ENCODE measurements at places on chromosomes 6 and 20. TPM values are rescaled to one million over a fixed set of nuclear protein-coding genes. Genes with fewer than 3 reads are reported as not detected.

- H3K4me3 ChIP-seq, result no peak overlapping the region
- H3K27me3 ChIP-seq, result peaks cover 50% of the 10 kb centered on the region
- no peak for ATAC-seq
- H3K36me3 ChIP-seq, result no peaks in the 10 kb centered on the region
- H3K4me1 ChIP-seq, result no peaks in the 10 kb centered on the region
- H3K27ac ChIP-seq, result no peak overlapping the region
Observed at GRCh38 chr6:31567531-31568370, 4.3 kb upstream of the LTA start.

DNA sequence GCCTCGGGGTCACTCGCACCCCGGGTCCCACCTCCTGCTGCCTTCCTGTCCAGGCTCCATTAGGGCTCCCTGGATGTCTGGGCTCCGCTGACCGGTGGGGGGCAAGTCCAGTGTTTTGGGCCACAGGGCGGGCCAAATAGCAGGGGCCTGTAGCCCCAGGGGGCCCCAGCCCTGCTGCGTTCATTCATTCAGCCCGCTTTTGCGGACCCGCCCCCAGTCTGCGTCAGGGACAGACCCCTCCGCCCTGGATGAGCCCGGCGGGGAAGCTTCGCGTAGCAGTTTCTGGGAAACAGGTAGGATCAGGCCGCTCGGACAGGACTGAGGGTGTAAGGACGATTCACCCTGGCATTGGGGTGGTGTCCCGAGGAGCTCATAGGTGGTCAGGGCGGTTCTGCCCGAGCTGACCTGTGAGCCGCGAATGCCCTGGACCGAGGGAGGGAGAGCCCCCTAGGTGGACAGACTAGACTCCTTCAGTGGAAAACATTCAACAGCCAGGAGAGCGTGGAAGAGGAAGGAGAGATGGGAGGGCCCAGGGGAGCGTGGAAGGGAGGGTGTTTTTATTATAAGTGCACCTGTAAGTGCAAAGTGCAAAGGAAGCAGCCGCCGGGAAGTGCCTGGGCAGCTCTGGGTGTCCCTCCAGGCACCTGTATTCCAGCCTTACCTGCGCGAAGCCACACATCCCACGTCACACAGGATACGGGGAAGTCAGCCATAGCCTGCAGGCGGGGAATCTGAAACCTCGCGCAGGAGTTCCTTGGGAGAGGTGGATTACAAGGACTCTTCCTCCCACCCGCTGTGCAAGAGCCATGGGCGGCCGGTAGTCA is 662 bp downstream of the ENTPD6 start:
- H3K27me3 ChIP-seq, result no peaks in the 10 kb centered on the region
- peak overlapping the region; percentile 88 for H3K4me3 ChIP-seq
- peak overlapping the region; percentile 81 for H3K27ac ChIP-seq
- ATAC-seq, result peak; percentile 10

DNA sequence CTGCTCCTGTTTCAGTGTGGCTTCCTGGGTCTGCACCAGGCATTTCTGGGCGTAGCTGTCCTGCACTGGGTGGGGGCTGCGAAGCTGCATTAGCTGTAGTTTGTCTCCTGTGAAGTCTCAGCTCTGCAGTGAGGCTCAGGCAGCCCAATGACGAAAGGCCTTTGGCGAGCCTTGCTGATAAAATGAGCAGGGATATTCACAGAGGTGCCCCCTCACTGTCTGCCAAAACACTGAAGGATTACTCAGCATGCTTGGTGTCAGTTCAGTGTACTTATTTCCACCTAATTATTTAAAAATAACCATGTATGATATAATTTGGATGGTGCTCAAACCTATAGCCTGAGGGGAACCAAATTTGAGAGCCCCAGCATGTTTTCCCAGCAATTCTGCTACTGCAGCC is 73.5 kb downstream of the ECT2L start:
- no peak overlapping the region for H3K4me3 ChIP-seq
- H3K27ac ChIP-seq, result peak overlapping the region; percentile 60
- no peaks in the 10 kb centered on the region for H3K36me3 ChIP-seq
- H3K4me1 ChIP-seq, result peaks cover 5% of the 10 kb centered on the region
- H3K27me3 ChIP-seq, result no peaks in the 10 kb centered on the region

GRCh38 chr6:57342148-57342669 is 24.8 kb downstream of the PRIM2 start:
- no peak for ATAC-seq
- no peak overlapping the region for H3K27ac ChIP-seq
- no peaks in the 10 kb centered on the region for H3K36me3 ChIP-seq

- H3K27ac ChIP-seq, result no peak overlapping the region
- no peak overlapping the region for H3K4me3 ChIP-seq
- H3K27me3 ChIP-seq, result no peaks in the 10 kb centered on the region
- no peak for ATAC-seq
Observed at GRCh38 chr6:14231501-14232280, 114.1 kb downstream of the CD83 start.

- no peaks in the 10 kb centered on the region for H3K4me1 ChIP-seq
- no peak overlapping the region for H3K4me3 ChIP-seq
- no peaks in the 10 kb centered on the region for H3K27me3 ChIP-seq
- H3K36me3 ChIP-seq, result no peaks in the 10 kb centered on the region
Observed at GRCh38 chr6:154139892-154140291, 100.9 kb downstream of the OPRM1 start.

DNA sequence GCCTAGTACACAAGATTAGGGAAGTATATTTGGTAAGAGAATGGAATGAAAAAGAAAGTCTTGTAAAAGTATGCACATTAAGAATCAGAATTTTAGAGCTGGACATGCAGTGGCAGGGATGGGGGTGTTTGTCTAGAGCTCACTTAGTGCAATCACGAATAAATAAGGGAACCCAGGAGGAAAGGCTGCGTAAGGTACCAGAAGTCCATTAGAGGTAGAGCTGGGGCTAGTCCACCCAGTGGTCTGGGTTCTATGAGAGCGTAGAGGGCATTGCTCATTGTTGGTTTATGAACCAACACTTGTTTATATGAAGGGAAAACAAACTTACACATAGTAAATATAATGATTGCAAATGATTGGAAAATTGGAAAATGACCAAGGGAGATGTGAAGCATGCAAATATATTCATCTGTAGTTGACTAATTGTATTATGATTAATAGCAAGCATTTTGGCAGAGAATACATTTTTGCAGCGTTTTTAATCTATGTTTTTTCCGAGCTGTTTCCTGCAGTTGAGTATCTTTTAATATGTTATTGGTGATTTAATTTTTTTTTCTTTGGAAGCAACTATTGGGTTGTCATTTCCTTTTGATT is 3.2 kb downstream of the CDC40 start:
- H3K4me1 ChIP-seq, result peaks cover 22% of the 10 kb centered on the region
- H3K27me3 ChIP-seq, result no peaks in the 10 kb centered on the region
- H3K27ac ChIP-seq, result no peak overlapping the region
- ATAC-seq, result no peak
- H3K4me3 ChIP-seq, result no peak overlapping the region

GRCh38 chr6:52183131-52183713 is 3.0 kb upstream of the IL17A start:
- no peaks in the 10 kb centered on the region for H3K27me3 ChIP-seq
- no peaks in the 10 kb centered on the region for H3K4me1 ChIP-seq
- H3K27ac ChIP-seq, result no peak overlapping the region
- ATAC-seq, result no peak
- H3K4me3 ChIP-seq, result no peak overlapping the region
- no peaks in the 10 kb centered on the region for H3K36me3 ChIP-seq

- peaks cover 6% of the 10 kb centered on the region for H3K4me1 ChIP-seq
- no peak overlapping the region for H3K4me3 ChIP-seq
- no peak for ATAC-seq
Observed at GRCh38 chr20:63597651-63598478, 23.8 kb upstream of the HELZ2 start.

DNA sequence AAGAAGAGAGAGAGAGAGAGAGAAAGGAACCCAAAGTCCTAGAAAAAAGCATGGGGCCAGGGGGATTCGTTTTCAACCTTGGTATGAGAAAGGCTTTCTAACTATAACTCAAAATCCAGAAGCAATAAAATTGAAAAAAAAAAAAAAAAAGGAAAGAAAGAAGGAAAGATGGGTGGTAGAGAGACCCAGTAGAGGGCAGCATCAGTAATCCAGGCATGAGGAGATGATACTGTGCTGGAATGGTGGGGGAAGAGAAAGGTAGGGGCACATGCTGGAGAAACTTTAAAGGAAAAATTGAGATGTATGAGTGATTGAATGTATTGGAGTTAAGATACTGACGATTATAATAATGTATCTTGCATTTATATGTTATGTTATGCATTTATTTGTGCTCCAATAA is 1040.7 kb upstream of the FLRT3 start:
- no peaks in the 10 kb centered on the region for H3K4me1 ChIP-seq
- no peak overlapping the region for H3K4me3 ChIP-seq
- no peak overlapping the region for H3K27ac ChIP-seq

GRCh38 chr6:98416027-98416426 is 418.3 kb upstream of the POU3F2 start:
- H3K27ac ChIP-seq, result no peak overlapping the region
- H3K4me3 ChIP-seq, result no peak overlapping the region
- ATAC-seq, result no peak
- H3K27me3 ChIP-seq, result no peaks in the 10 kb centered on the region
- no peaks in the 10 kb centered on the region for H3K36me3 ChIP-seq
- no peaks in the 10 kb centered on the region for H3K4me1 ChIP-seq

- H3K36me3 ChIP-seq, result peaks cover 10% of the 10 kb centered on the region
- no peaks in the 10 kb centered on the region for H3K27me3 ChIP-seq
- H3K4me3 ChIP-seq, result peak overlapping the region; percentile 86
- peak overlapping the region; percentile 99 for H3K27ac ChIP-seq
- H3K4me1 ChIP-seq, result no peaks in the 10 kb centered on the region
- ATAC-seq, result no peak
Observed at GRCh38 chr20:36950414-36951197, 902 bp downstream of the SAMHD1 start.

GRCh38 chr6:161439093-161439492 is 165.2 kb upstream of the AGPAT4 start:
- H3K36me3 ChIP-seq, result no peaks in the 10 kb centered on the region
- H3K27me3 ChIP-seq, result no peaks in the 10 kb centered on the region
- H3K4me1 ChIP-seq, result peaks cover 6% of the 10 kb centered on the region
- H3K27ac ChIP-seq, result peak overlapping the region; percentile 52
- no peak overlapping the region for H3K4me3 ChIP-seq

GRCh38 chr20:35146299-35146919 is 727 bp downstream of the EDEM2 start:
- peaks cover 34% of the 10 kb centered on the region for H3K36me3 ChIP-seq
- ATAC-seq, result no peak
- H3K4me3 ChIP-seq, result peak overlapping the region; percentile 81

DNA sequence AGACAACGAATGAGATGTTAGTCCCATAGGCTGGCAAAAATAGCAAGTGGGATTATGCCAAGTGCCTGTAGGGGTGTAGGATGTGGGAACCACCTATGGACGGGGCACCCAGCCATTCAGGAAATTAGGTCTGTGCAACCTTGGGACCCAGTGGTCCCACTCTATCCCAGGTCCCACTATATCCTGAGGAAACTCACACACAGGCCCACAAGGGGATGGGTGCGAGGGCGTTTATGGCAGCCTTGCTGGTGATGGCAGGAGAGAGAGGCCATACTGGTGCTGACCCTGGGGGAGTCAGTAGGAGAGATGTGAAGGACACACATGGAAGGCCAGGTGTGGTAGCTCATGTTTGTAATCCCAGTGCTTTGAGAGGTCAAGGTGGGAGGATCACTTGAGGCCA is 163.6 kb downstream of the EYA2 start:
- peaks cover 22% of the 10 kb centered on the region for H3K27me3 ChIP-seq
- no peak overlapping the region for H3K27ac ChIP-seq
- ATAC-seq, result no peak
- H3K36me3 ChIP-seq, result no peaks in the 10 kb centered on the region
- H3K4me3 ChIP-seq, result no peak overlapping the region

- H3K4me3 ChIP-seq, result no peak overlapping the region
- ATAC-seq, result no peak
- no peaks in the 10 kb centered on the region for H3K36me3 ChIP-seq
- no peaks in the 10 kb centered on the region for H3K4me1 ChIP-seq
- H3K27me3 ChIP-seq, result no peaks in the 10 kb centered on the region
- H3K27ac ChIP-seq, result no peak overlapping the region
Observed at GRCh38 chr6:159943968-159944598, 24.8 kb upstream of the IGF2R start.

GRCh38 chr6:101909366-101909765 is 515.9 kb downstream of the GRIK2 start:
- H3K27me3 ChIP-seq, result no peaks in the 10 kb centered on the region
- no peaks in the 10 kb centered on the region for H3K36me3 ChIP-seq
- H3K4me1 ChIP-seq, result no peaks in the 10 kb centered on the region

- peak overlapping the region; percentile 28 for H3K4me3 ChIP-seq
- peak overlapping the region; percentile 80 for H3K27ac ChIP-seq
- H3K27me3 ChIP-seq, result peaks cover 38% of the 10 kb centered on the region
- H3K36me3 ChIP-seq, result no peaks in the 10 kb centered on the region
- no peaks in the 10 kb centered on the region for H3K4me1 ChIP-seq
Observed at GRCh38 chr20:52974179-52974594, 2.0 kb downstream of the TSHZ2 start.

GRCh38 chr6:143674483-143675381 is 3.0 kb upstream of the PHACTR2 start:
- H3K4me3 ChIP-seq, result no peak overlapping the region
- peak overlapping the region; percentile 46 for H3K27ac ChIP-seq
- peaks cover 6% of the 10 kb centered on the region for H3K4me1 ChIP-seq

- ATAC-seq, result no peak
- no peak overlapping the region for H3K4me3 ChIP-seq
- H3K4me1 ChIP-seq, result no peaks in the 10 kb centered on the region
- no peak overlapping the region for H3K27ac ChIP-seq
- no peaks in the 10 kb centered on the region for H3K27me3 ChIP-seq
Observed at GRCh38 chr6:138323821-138324220, 53.9 kb upstream of the SMIM28 start.

GRCh38 chr20:21704408-21705385 is 767 bp upstream of the PAX1 start:
- H3K27me3 ChIP-seq, result peaks cover 100% of the 10 kb centered on the region
- no peak for ATAC-seq
- H3K27ac ChIP-seq, result no peak overlapping the region
- H3K36me3 ChIP-seq, result no peaks in the 10 kb centered on the region
- no peak overlapping the region for H3K4me3 ChIP-seq

DNA sequence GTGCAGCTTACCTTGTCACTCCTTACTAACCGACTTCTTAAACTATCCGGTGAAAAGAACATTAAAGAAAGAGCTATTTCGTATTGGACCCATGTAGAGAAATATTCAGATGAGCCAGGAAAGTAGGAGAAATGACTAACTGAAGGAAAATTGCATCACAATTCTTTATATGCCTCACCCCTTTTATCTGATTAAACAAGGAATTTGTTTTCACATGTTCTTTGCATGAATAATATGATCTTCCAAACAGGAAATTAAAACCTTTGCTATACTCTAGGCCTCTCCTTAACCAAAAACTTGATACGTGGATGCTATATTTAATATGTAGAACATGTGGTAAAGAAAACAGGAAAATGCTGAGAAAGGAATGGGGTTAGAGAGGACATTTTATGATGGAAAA is 41.9 kb upstream of the LRRC1 start:
- H3K27ac ChIP-seq, result no peak overlapping the region
- ATAC-seq, result no peak
- peaks cover 6% of the 10 kb centered on the region for H3K4me1 ChIP-seq
- no peaks in the 10 kb centered on the region for H3K36me3 ChIP-seq
- H3K4me3 ChIP-seq, result no peak overlapping the region

GTSF1L gene
- total RNA-seq, result not detected

BIRC7 gene
- total RNA-seq, result not detected

MOXD1 gene
- 37.3 TPM for total RNA-seq

NFATC2 gene
- 5.5 TPM for total RNA-seq

OOEP gene
- not detected for total RNA-seq

ROS1 gene
- not detected for total RNA-seq
